Motor neuron (in vitro differentiated cells): ENCODE measurements at places on chromosomes 2 and 18. TPM values are rescaled to one million over a fixed set of nuclear protein-coding genes. Genes with fewer than 3 reads are reported as not detected.

The TUBA3E gene
- 0.22 and 0.71 TPM in 2 replicates for total RNA-seq

The THSD7B gene
- 0.14 and 0.19 TPM in 2 replicates for total RNA-seq

The ASPRV1 gene
- 1.1 and 1.2 TPM in 2 replicates for total RNA-seq

The FOXI3 gene
- 0.20 and 0.22 TPM in 2 replicates for total RNA-seq

The GATA6 gene
- total RNA-seq = 2.1 and 2.3 TPM in 2 replicates

The GYPC gene
- total RNA-seq = 73.5 and 73.6 TPM in 2 replicates

The SATB2 gene
- total RNA-seq = 1.1 and 1.6 TPM in 2 replicates

The GPR35 gene
- total RNA-seq = 0.41 and 0.91 TPM in 2 replicates

The SCG2 gene
- 40.0 and 41.0 TPM in 2 replicates for total RNA-seq

The MALL gene
- 0.17 and 0.36 TPM in 2 replicates for total RNA-seq

The CCDC102B gene
- total RNA-seq = 7.3 and 7.4 TPM in 2 replicates

The ARHGAP28 gene
- total RNA-seq = 5.4 and 7.2 TPM in 2 replicates

The ORC2 gene
- total RNA-seq = 8.5 and 9.4 TPM in 2 replicates

The SCN9A gene
- 40.6 and 47.7 TPM in 2 replicates for total RNA-seq

The SLC4A5 gene
- total RNA-seq = 3.0 and 5.9 TPM in 2 replicates

The DES gene
- not detected in 2 replicates for total RNA-seq

The HOXD12 gene
- 1.0 and 1.2 TPM in 2 replicates for total RNA-seq

The STRADB gene
- total RNA-seq = 24.1 and 25.5 TPM in 2 replicates

The NEU4 gene
- total RNA-seq = 1.0 and 1.3 TPM in 2 replicates

The ACVR1 gene
- total RNA-seq = 11.8 and 14.9 TPM in 2 replicates

The GPBAR1 gene
- 0.44 and 0.49 TPM in 2 replicates for total RNA-seq

The EGR4 gene
- total RNA-seq = 0.09 and 0.16 TPM in 2 replicates

The EVX2 gene
- 0.15 and 0.21 TPM in 2 replicates for total RNA-seq

The GPR75 gene
- total RNA-seq = 1.4 TPM in 2 replicates

The TDRD15 gene
- total RNA-seq = not detected in 2 replicates

The GRHL1 gene
- 4.8 and 5.1 TPM in 2 replicates for total RNA-seq

The ANO7 gene
- 2.3 and 3.1 TPM in 2 replicates for total RNA-seq

The CABYR gene
- 9.4 and 9.8 TPM in 2 replicates for total RNA-seq

The FAP gene
- total RNA-seq = 12.7 and 13.3 TPM in 2 replicates

The UGT1A4 gene
- total RNA-seq = not detected in 2 replicates

The EMILIN2 gene
- 0.55 and 0.67 TPM in 2 replicates for total RNA-seq

The NEURL3 gene
- not detected in 2 replicates for total RNA-seq

The REG3A gene
- total RNA-seq = not detected in 2 replicates

The ACP1 gene
- 143 and 144 TPM in 2 replicates for total RNA-seq

The PSMA8 gene
- total RNA-seq = not detected in 2 replicates

The LYPD6 gene
- 4.6 and 4.9 TPM in 2 replicates for total RNA-seq

The ALPG gene
- total RNA-seq = 0.29 TPM in 1 of 2 replicates, not detected in the other

The ITPRID2 gene
- 39.2 and 40.6 TPM in 2 replicates for total RNA-seq

The MEX3C gene
- 43.5 and 46.7 TPM in 2 replicates for total RNA-seq

The ABCB11 gene
- 0.05 TPM in 2 replicates for total RNA-seq
